Activated T-helper 2 cell treated with anti-CD3 and anti-CD28 coated beads, Interferon-gamma antibody, Interleukin-2, Interleukin-4, amounts not matched to agents 10 μg/mL and 5 μg/mL and 100 μg/mL, durations not matched to agents 14 hours and 24 hours and 36 hours (primary cell): ENCODE measurements at places on chromosomes 7 and 10.
A peak's percentile ranks its signal among the peaks of the same experiment; 100 is the strongest.

DNA sequence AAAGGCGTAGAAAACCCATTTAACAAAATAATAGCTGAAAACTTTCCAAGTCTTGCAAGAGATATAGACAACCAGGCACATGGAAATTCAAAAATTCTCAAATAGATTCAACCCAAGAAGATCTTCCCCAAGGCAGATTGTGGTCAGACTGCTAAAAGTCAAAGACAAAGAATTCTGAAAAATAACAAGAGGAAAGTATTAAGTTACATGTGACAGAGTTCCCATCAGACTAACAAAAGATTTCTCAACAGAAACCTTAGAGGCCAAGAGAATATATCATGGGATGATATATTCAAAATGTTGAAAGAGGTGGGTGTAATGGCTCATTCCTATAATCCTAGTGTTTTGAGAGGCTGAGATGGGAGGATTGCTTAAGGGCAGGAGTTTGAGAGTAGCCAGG is 59.8 kb downstream of the TMEM178B start:
- DNase-seq, result no peak

DNA sequence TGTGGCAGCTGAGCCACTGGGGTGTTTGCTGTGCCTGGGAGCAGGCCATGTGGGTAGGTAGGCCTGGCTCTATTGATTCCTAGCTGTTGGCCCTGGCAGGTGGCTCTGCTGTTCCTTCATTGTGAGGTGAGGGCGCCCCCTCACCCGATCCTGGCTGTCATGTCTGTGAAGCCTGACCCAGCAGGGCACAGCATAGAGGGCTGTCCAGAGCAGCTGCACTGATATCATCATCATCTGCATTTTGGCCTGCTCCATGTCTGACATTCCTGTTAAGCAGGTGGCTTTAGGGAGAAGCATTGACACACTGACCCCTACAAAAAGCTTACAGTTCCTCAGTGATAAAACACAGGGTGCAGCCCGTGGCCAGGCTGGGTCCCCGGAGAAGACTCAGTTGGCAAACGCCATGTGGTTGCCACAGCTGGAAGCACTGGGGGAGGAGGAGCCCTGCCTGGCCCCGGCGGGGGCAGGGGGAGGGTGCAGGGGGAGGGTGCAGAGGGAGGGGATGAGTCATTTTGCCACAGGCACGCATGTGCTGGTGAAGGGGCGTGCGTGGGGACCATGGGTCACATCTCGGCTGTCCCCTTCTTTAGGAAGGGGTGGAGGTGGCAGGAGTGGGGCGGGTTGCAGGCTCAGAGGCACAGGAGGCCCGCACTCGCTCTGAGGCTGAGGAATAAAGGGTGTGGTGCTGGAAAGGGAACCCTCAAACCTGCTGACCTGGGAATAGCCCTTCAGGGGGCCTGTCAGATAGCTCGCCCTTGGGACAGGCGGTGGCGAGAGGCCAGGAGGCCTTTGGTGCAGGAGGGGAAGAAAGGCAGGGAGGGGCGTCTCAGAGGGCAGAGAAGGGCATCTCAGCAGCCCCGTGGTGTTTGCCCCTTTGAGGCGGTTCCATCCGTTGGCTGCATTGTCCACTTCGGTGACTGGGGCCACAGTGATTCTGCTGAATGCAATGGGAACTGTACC is 31.6 kb downstream of the IKZF1 start:
- DNase-seq, result peak; percentile 77

DNA sequence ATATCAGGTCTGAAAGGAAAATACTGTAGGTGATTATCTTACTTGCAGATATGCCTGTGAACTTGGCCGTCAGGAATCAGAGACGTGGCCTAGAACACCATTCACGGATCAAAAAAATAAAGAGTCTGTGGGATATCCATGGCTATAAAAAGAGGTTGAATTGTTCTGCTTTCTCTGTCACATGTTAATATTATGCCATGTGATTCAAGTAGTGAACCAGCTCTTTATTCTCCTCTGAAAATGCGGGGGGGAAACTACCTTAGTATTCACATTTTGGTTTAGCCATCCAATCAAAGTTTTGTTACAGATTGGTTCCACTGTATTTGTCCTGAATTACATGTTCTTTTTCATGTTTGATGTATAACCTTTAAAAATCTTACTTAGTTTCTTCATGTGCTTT is 120.5 kb downstream of the CCNY start:
- DNase-seq, result no peak

DNA sequence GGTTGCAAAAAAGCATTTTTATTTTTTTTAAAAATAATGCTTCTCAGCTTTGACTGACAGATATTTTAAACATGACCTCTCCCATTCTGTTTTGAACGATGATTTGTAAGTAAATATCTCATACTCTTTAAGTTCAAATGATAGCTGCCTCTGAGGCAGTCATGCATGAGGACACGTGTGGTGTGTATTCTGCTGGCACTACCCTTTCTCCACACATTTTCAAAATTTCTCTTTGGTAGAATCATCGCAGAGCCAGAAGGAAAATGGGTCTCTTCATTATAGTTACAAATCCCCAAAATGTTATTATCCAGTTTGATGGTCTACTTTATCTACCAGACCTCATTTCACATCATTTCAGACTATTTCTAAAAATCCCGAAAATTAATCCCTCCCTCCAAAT is 55.1 kb downstream of the FZD1 start:
- no peak for DNase-seq

DNA sequence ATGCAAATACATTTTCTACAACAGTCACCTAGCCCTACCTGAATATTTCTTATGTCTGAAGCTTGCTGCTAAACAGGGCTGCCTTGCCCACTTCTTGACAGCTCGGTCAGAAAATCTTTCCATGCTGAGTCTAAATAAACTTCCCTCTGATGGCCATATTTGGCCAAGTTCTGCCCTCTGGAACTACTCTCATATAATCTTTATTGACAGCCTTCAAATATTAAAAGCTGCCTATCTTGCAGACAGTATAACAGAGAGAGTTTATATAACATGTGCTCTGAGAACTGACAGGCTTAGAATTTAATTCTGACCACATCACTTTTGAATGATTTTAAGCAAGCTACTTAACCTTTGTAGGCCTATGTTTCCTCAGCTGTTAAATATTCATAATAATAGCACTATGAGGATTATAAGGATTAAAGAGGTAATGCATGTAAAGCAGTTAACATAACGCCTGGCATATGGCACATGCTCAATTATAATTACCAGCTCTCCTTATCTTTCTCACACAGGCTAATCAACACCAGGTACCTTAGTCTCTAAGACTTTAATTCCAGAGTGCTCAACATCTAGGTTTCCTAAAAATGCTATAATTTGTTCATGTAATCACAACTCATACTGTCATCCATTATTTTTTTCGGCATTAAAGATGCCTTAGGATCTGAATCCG is 334.1 kb downstream of the HPSE2 start:
- DNase-seq, result no peak

- DNase-seq, result no peak
Observed at GRCh38 chr10:66931340-66931948, 5.6 kb downstream of the LRRTM3 start.

DNA sequence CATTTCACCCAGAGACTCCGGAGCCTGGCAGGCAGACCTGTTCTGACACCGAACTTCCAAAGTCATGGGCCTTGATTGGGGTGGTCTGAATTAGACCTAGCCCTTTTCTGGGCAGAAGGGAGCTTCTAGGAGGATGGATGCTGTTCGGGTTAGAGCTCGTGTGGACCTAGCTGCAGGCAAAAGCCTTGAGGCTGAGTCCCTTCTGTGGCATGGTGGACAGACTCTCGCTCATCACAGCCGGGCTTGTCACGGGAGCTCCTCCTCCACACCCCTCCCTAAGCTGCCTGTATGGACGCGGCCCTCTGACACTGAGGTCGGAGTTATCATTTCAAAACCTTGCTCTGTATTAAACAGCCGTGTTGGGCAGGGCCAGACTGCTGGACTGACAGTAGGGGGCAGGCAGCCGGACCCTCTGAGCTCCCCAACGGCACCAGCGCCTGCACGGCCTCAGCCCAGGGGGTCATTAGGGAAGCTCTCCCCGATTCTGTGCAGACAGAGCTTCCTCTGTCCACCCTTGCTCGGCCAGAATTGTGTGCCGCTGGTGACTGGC is 2.2 kb downstream of the IRF5 start:
- DNase-seq, result no peak

DNA sequence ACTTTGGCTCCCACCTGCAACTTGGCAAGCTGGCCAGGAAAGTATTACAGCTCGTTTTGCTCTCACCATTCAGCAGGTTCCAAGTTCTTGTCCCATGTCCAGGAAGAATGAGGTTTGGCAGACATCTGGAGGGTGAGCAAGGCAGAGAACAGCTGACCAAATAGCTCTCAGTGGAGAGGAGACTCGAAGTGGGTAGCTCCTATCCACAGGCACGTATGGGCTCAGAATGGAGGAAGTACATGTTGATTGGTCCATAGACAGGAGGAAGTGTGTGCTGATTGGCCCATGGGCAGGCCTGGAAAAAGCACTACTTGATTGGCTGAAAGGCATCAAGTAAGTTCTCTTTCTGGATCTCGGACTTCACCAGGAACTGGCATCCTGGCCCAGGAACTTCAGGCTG is 3.0 kb upstream of the NCAPG2 start:
- no peak for DNase-seq

- DNase-seq, result no peak
Observed at GRCh38 chr7:47942132-47942531, 6.1 kb downstream of the PKD1L1 start.

DNA sequence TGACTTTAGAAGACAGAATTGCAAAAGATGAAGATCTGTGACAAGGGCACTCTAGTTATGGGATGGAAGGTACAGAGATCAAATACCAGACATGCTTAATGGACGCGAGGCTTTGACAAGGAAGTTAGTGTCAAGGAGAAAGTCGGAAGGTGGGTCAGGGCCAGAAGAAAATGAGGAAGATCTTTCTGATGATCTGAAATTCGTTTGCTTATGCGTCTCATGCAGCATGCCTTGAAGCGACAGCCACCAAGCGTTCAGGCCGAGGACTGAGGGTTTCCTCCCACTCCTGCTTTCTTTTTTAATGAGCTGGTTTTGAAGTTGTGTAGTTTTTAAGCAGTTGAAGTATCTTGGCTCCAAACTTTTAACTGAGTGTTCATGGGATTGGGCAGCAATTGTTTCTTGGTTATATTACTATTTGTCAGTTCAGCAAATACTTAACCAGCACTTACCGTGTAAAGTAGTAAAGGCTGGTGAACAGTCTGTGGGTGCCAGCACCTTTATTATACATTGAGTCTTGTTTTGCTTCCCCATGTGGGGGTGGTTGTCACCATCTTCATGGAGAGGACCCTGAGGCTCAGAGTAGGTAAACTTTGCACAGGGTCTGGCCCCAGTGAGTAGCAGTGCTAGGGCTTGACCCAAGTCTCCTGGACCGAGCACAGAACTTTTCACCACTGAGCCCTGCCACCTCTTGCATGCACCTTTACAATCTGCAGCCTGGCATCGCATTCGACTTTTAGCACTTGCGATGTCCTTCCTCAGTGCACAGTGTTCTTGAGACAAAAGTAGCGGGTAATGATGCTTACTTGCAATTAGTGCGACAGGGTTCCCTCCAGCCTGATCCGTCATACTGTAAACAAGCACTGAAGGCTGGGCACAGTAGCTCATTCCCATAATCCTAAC is 14.3 kb upstream of the BHLHA15 start:
- no peak for DNase-seq

- DNase-seq, result no peak
Observed at GRCh38 chr10:5603091-5603847, 63.1 kb downstream of the ASB13 start.

DNA sequence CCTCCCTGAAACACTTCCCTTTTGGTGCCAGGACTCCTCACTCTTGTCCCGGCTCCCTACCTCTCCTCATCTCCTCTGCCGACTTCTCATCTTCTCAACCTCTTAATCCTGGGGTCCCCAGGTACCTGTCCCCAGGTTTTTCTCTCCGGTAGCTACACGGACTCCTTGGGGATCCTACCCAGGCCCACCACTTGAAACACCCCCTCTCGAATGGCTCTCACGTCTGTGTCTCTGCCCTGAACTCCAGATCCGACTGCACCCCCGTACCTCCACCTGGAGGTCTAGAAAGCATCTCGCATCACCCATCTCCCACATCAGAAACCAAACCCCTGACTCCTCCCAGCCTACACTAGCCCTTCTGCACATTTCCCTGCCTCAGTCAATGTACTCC is 4.8 kb downstream of the TBATA start:
- no peak for DNase-seq

- DNase-seq, result no peak
Observed at GRCh38 chr10:99630991-99631390, 10.8 kb upstream of the SLC25A28 start.

DNA sequence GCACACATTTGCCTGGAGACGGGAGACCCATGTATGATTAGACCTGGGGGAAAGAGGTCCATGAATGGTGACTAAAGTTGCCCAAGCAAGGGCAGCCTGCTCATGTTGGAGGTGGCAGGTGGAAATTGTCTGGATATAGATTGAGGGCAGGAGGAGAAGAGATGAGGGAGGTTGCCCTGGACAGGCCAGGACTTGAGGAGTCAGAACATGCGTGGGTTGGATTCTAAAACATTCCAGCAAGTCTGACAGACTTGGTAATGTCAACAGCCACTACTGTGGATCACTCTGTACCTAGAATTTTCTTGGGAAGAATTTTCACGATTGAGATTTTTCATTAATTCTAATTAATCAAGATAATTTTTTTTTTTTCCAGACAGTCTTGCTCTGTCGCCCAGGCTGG is 19.1 kb upstream of the SVOPL start:
- no peak for DNase-seq

GRCh38 chr10:76020630-76021029 is 589.2 kb downstream of the LRMDA start:
- DNase-seq, result no peak

DNA sequence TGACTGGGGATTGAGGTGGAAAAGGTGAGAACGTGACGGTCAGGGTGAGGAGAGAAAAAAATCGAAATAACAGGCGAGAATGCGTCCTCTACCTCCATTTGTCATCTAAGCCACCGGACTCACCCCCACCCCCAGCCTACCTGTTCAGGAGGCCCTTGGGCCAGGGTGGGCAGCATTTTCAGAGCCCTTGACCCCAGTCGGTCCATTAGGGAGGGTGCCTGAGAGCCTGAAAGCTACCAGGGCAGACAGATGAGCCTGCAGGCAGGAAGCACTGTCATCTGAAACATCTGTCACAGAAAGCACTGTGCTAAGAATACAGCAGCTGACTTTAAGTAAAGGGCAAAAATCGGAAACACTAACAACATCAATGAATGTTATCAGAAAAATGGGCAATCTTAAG is 47.0 kb downstream of the MAD1L1 start:
- no peak for DNase-seq

GRCh38 chr7:87599336-87599735 is 1.3 kb downstream of the ABCB1 start:
- DNase-seq, result peak; percentile 12

- DNase-seq, result no peak
Observed at GRCh38 chr10:91164520-91165065, 55.9 kb upstream of the PCGF5 start.

DNA sequence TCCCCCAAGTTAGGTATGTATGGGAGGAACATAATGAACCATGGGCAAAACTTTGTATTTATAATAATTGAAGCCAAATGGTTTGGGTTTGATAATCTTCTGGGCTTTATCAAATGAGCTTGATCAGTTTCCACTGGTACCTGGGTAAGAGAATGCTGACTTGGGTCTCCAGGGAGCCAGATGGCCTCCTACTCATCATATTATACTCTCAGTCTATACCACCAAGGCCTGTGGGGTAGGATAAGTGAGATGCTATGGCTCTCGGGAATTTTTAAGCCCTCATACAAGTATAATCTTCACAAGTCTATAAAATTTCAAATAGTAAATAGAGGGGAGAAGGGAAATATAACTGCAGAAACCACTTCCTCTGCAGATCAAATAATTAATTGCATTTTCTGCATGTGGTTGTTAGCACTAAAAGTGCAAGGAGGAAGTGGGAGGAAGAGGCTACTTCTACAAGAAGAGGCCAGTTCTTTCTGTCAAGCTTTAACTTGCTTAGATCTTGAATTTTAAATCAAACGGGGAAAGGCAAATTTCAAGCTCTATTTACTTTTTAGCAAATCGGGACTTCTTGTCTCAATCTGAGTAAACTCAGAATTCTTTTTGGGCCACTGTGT is 349.0 kb downstream of the SORCS1 start:
- DNase-seq, result no peak
